ENCODE measurements at places on chromosomes 7 and 10. TPM values are rescaled to one million over a fixed set of nuclear protein-coding genes. Genes with fewer than 3 reads are reported as not detected.

Gene TFEC
- total RNA-seq = 1.0 TPM

Gene HERPUD2
- 113 TPM for total RNA-seq

DNA sequence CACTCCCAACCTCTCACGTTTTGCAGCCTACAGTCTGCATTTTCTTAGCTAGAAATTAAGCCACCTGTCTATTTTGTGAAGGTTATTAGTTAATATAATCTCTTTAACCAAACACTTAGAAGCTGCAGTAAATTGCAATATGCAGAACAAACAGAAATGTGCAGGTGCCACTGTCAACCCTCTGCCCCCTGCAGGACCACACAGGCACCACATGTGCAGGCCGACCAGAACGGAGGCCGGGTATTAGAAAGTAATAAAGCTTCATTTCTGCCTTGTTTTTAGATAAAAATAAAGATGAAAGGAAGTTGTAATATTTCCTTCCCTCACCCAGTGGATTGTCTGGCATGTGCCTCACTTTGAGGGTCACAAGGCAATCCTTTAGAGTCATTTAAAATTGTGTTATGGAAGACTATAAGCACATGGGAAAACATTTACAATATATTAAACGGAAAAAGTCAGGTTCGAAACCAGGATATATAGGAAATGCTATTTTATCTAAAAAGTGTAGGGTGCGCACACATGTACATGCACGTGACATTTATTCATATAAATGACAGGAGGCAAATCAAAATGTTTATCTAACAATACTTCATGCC lies 158.2 kb downstream of the ARHGAP12 start:
- no peak overlapping the region for H3K27ac ChIP-seq
- no peak overlapping the region for H3K4me3 ChIP-seq
- no peaks in the 10 kb centered on the region for H3K27me3 ChIP-seq
- no peaks in the 10 kb centered on the region for H3K4me1 ChIP-seq

- H3K27ac ChIP-seq = no peak overlapping the region
- H3K4me1 ChIP-seq = no peaks in the 10 kb centered on the region
- no peak overlapping the region for H3K4me3 ChIP-seq
- DNase-seq = no peak
- no peaks in the 10 kb centered on the region for H3K36me3 ChIP-seq
- H3K27me3 ChIP-seq = no peaks in the 10 kb centered on the region
Measured at GRCh38 chr7:115511330-115511729, 519.2 kb downstream of the TFEC start.

- no peaks in the 10 kb centered on the region for H3K4me1 ChIP-seq
- H3K4me3 ChIP-seq = no peak overlapping the region
- H3K27me3 ChIP-seq = no peaks in the 10 kb centered on the region
- no peaks in the 10 kb centered on the region for H3K36me3 ChIP-seq
Measured at GRCh38 chr7:131570401-131570800, 14.0 kb upstream of the PODXL start.

DNA sequence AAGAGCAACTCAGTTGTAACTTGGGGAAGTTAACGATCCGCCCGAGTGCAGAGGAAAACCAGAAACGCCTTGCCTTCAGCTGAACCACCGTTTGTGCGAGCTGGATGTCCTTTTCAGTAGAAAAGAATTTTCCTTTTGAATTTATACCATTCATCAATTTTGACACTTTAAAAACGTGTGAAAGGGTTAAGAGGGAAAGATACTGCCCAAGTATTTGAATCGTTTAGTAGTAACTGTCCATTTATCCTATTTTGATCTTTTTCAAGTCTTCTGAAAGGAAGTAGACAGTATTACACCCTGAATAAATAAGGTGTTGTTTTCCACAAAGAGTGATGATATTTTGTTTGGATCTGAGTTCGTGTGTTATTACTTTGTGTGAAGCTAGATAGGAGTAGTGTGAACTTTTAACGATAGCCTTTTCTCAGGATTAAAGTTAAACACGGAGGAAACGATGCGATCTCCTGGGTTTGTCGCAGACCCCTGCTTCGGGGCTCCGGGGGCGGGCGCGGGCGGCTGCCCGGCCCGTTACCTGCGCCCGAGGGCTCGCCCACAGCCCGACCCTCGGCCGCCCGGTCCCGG lies 830 bp upstream of the BMI1 start:
- peak overlapping the region; percentile 91 for H3K4me3 ChIP-seq
- peaks cover 47% of the 10 kb centered on the region for H3K4me1 ChIP-seq
- H3K27me3 ChIP-seq = peaks cover 19% of the 10 kb centered on the region

- no peaks in the 10 kb centered on the region for H3K27me3 ChIP-seq
- DNase-seq = no peak
- peak overlapping the region; percentile 79 for H3K27ac ChIP-seq
- peaks cover 17% of the 10 kb centered on the region for H3K36me3 ChIP-seq
- H3K4me1 ChIP-seq = peaks cover 68% of the 10 kb centered on the region
- peak overlapping the region; percentile 72 for H3K4me3 ChIP-seq
Measured at GRCh38 chr10:110503528-110504110, 5.9 kb downstream of the DUSP5 start.

All from CD4-positive, CD25-positive, alpha-beta regulatory T cell (primary cell).